Smooth muscle cell of the pulmonary artery (primary cell): ENCODE measurements at places on chromosomes 1 and 21. TPM values are rescaled to one million over a fixed set of nuclear protein-coding genes. Genes with fewer than 3 reads are reported as not detected.

The DAB1 gene
- total RNA-seq, result 0.07 and 0.13 TPM in 2 replicates

The SLC1A7 gene
- total RNA-seq, result 0.52 and 1.1 TPM in 2 replicates

The GAS5 gene
- 224 and 229 TPM in 2 replicates for total RNA-seq

The TFF2 gene
- total RNA-seq, result not detected in 2 replicates

The PLEKHG5 gene
- 12.5 and 37.3 TPM in 2 replicates for total RNA-seq

The PTPRC gene
- 0.03 and 0.39 TPM in 2 replicates for total RNA-seq

The ADORA1 gene
- 0.65 and 0.96 TPM in 2 replicates for total RNA-seq

The PPP2R5A gene
- 17.5 and 26.2 TPM in 2 replicates for total RNA-seq

The AKR7A2 gene
- total RNA-seq, result 61.3 and 70.8 TPM in 2 replicates

The OR2T11 gene
- total RNA-seq, result not detected in 2 replicates

The AKT3 gene
- 53.0 and 66.3 TPM in 2 replicates for total RNA-seq

The DNAH14 gene
- 4.4 and 8.2 TPM in 2 replicates for total RNA-seq

The ACTN2 gene
- total RNA-seq, result 0.53 and 1.0 TPM in 2 replicates

The CCDC181 gene
- 0.53 and 0.85 TPM in 2 replicates for total RNA-seq

The NBPF20 gene
- 4.8 and 10.0 TPM in 2 replicates for total RNA-seq

The DTL gene
- 2.0 and 6.3 TPM in 2 replicates for total RNA-seq

The OR2L2 gene
- not detected in 2 replicates for total RNA-seq

The OR2L3 gene
- not detected in 2 replicates for total RNA-seq

The HRNR gene
- total RNA-seq, result not detected in 2 replicates

The FLG2 gene
- total RNA-seq, result not detected in 2 replicates

The GPR37L1 gene
- total RNA-seq, result 0.03 TPM in 1 of 2 replicates, not detected in the other

The PPM1J gene
- 1.0 and 1.5 TPM in 2 replicates for total RNA-seq

The SPATA45 gene
- not detected in 2 replicates for total RNA-seq

The C1orf53 gene
- 1.4 and 2.1 TPM in 2 replicates for total RNA-seq

The ZNF683 gene
- not detected in 2 replicates for total RNA-seq

The DISP1 gene
- 6.6 and 6.9 TPM in 2 replicates for total RNA-seq

The UBXN10 gene
- not detected in 2 replicates for total RNA-seq

The SPRR2A gene
- not detected in 2 replicates for total RNA-seq

The RNU1-2 gene
- total RNA-seq, result under 0.01 TPM in 2 replicates

The SLC30A10 gene
- total RNA-seq, result 0.07 TPM in 1 of 2 replicates, not detected in the other

The APH1A gene
- 74.9 and 83.1 TPM in 2 replicates for total RNA-seq

The PROK1 gene
- not detected in 2 replicates for total RNA-seq
